ENCODE measurements at places on chromosomes 3 and 15.

- DNase-seq, result no peak
Measured at GRCh38 chr3:141405025-141405424, 36.7 kb downstream of the ZBTB38 start.

- no peak for DNase-seq
Measured at GRCh38 chr3:134079111-134079547, 49.4 kb upstream of the SLCO2A1 start.

DNA sequence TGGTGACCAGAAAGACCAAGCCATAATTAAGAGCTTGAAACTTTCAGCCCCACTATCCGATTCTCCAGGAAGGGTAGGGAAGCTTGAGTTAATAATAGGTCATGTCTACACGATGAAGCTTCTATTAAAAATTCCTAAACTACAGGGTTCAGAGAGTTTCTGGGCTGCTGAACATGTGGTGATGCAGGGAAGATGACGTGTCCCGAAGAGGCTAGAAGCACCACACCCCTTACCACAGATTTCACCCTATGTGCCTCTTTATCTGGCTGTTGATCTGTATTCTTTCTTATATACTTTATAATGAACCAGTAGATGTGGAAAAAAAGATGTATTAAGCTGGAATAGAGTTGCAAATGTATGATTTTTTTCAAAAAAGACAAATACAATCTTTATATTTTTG, 473.4 kb downstream of the NLGN1 start:
- DNase-seq, result no peak

- no peak for DNase-seq
Measured at GRCh38 chr15:71575474-71576045, 234.8 kb upstream of the NR2E3 start.

Measured in naive B cell (primary cell).